ENCODE measurements at places on chromosomes 13 and 19. TPM values are rescaled to one million over a fixed set of nuclear protein-coding genes. Genes with fewer than 3 reads are reported as not detected.
A peak's percentile ranks its signal among the peaks of the same experiment; 100 is the strongest.

DNA sequence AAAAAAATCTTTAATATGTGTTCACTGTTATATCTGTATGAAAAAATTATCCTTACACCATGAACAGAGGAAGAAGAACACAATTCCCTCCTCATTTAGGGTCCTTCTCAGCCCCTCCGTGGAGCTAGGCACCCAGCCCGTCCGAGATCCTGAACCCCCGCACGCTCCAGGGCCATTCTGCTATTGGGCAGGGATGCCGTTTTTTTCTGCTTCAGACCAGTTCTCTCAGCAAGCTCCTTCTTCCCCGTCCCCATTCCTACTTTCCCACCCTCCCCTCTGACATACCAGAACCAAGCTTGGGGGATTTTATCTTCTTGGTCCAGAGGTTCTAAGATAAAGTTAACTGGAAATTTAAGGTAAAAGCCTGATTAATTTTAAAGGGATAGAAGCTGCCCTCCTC lies 36.2 kb downstream of the ATP12A start:
- H3K27me3 ChIP-seq, result peaks cover 24% of the 10 kb centered on the region
- H3K27ac ChIP-seq, result no peak overlapping the region
- no peak overlapping the region for H3K4me3 ChIP-seq
- no peaks in the 10 kb centered on the region for H3K36me3 ChIP-seq

DNA sequence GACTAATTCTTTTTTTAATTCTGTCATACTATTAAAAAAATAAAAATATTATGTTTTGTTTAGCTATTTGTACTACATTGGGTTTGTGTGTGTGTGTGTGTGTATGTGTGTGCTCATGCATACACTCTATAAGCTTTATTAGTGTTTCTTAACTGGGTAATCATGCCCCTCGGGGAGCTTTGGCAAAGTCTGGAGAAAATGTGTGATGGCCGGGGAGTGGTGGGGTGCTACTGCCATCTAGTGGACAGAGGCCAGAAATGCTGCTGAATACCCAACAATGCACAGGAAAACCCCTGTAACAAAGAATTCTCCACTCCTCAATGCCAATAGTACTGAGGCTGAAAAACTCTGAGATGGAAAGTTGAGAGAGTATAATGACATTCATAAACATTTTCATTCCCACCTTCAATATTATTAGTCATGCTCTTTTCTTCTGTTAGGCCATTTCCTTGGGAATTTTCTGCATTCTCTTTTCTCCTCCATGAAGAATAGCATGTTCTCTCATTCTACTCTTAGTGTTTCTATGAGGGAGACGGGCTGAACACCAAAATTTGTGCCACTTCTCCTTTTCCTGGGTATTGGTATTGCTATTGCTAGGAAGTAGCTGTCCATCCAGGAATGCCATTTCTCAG lies 157.3 kb downstream of the DNAJC3 start:
- H3K4me3 ChIP-seq, result no peak overlapping the region
- no peaks in the 10 kb centered on the region for H3K27me3 ChIP-seq
- H3K36me3 ChIP-seq, result peaks cover 34% of the 10 kb centered on the region
- H3K4me1 ChIP-seq, result peaks cover 3% of the 10 kb centered on the region

- H3K27me3 ChIP-seq, result peaks cover 26% of the 10 kb centered on the region
- H3K27ac ChIP-seq, result no peak overlapping the region
- no peak for DNase-seq
- H3K4me3 ChIP-seq, result no peak overlapping the region
- no peaks in the 10 kb centered on the region for H3K36me3 ChIP-seq
These were observed 40.5 kb upstream of the VSTM2B start for GRCh38 chr19:29485293-29485692.

GRCh38 chr19:51138549-51138979 lies 3.5 kb upstream of the SIGLEC7 start:
- H3K27me3 ChIP-seq, result peaks cover 27% of the 10 kb centered on the region
- no peak for DNase-seq
- H3K4me1 ChIP-seq, result no peaks in the 10 kb centered on the region
- no peak overlapping the region for H3K4me3 ChIP-seq

DNA sequence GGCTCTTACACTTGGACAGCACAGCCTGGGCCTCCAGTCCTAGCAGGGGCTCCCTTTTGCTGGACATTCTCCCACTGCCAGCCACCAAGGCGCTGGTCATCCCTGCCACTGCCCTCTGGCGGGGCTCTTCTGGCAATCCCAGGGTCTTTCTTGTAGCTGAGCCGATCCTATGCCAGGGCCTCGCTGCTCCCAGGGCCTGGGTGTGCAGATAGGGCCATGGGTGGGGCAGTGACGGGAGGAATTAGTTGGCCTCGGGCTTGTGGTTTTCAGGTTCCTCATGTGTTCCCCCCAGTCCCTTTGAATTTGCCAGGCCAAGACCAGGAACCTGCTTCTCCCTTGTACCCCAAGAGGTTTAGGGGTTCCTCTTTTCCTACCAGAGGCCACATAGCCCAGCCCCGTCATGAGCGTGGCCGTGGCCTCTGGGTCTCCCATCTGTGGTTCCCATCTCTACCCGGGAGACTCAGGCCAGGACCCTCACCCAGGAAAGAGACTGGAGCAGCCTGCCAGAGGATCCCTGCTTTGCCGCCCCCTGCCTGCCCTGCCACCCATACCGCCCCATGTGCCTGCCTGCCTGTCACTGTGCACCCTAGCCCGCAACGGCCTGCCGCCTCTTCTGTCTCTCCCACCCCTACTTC lies 26.2 kb downstream of the TMED1 start:
- no peaks in the 10 kb centered on the region for H3K4me1 ChIP-seq
- peaks cover 22% of the 10 kb centered on the region for H3K36me3 ChIP-seq
- DNase-seq, result no peak
- no peak overlapping the region for H3K27ac ChIP-seq
- no peaks in the 10 kb centered on the region for H3K27me3 ChIP-seq

GRCh38 chr19:29576046-29576606 lies 30.0 kb upstream of the POP4 start:
- no peak overlapping the region for H3K4me3 ChIP-seq
- H3K27ac ChIP-seq, result no peak overlapping the region
- peaks cover 81% of the 10 kb centered on the region for H3K27me3 ChIP-seq

- H3K27ac ChIP-seq, result no peak overlapping the region
- H3K4me3 ChIP-seq, result no peak overlapping the region
- DNase-seq, result no peak
- H3K4me1 ChIP-seq, result no peaks in the 10 kb centered on the region
- no peaks in the 10 kb centered on the region for H3K27me3 ChIP-seq
- peaks cover 29% of the 10 kb centered on the region for H3K36me3 ChIP-seq
These were observed 10.9 kb downstream of the IGFLR1 start for GRCh38 chr19:35731353-35731752.

GRCh38 chr19:39131255-39131755 lies 5.7 kb downstream of the PAK4 start:
- H3K27me3 ChIP-seq, result no peaks in the 10 kb centered on the region
- H3K27ac ChIP-seq, result peak overlapping the region; percentile 71
- DNase-seq, result no peak
- no peak overlapping the region for H3K4me3 ChIP-seq

The NLRP12 gene
- total RNA-seq, result not detected
